ENCODE measurements at places on chromosomes 16 and 17. TPM values are rescaled to one million over a fixed set of nuclear protein-coding genes. Genes with fewer than 3 reads are reported as not detected.
A peak's percentile ranks its signal among the peaks of the same experiment; 100 is the strongest.

GRCh38 chr17:63442074-63442473 lies 4.0 kb downstream of the CYB561 start:
- DNase-seq = no peak

DNA sequence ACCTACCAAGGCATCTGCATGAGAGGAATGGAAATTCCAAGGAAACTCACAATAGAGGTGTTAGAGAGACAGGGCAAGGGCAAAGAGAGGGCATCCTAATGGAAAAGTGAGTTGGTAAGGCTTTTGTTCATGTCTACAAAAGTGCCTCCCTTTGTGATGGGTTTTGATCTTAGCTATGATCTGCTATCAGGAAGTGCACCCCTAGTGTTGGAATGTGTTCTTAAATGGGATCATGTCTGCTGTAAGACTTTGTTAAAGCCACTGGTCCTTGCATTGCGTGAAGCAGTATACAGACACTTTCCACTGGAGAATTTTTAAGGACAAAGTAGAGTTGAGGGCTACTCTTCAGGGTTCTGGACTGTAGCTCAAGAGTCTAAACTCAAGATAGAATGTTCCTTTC lies 92.0 kb downstream of the MAP2K6 start:
- DNase-seq = no peak

GRCh38 chr17:4701116-4701515 lies 2.8 kb downstream of the PELP1 start:
- no peak for DNase-seq

- no peak for DNase-seq
Measured at GRCh38 chr17:68489919-68490318, 22.3 kb upstream of the PRKAR1A start.

DNA sequence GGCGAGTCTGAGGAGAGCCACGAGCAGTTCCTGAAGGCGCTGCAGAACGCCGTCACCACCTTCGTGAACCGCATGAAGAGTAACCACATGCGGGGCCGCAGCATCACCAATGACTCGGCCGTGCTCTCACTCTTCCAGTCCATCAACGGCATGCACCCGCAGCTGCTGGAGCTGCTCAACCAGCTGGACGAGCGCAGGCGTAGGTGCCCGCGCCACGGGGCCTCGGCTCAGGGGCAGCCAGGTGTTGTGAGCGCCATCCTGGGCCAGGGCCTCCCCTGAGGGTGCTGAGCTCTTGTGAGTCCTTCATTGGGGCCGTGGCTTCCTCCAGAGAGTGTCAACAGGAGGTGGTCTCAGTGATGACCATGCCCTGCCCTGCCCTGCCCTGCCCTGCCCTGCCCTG lies 7.4 kb upstream of the MRPL12 start:
- DNase-seq = peak; percentile 26

- DNase-seq = no peak
Measured at GRCh38 chr16:64453646-64454045, 668.2 kb downstream of the CDH11 start.

Gene GNGT2
- total RNA-seq = 1.2 TPM

- DNase-seq = no peak
Measured at GRCh38 chr16:87700406-87701077, 65.2 kb downstream of the KLHDC4 start.

All from left ventricle myocardium superior (tissue), 1 donor.